ENCODE measurements at places on chromosomes 16 and 17.

DNA sequence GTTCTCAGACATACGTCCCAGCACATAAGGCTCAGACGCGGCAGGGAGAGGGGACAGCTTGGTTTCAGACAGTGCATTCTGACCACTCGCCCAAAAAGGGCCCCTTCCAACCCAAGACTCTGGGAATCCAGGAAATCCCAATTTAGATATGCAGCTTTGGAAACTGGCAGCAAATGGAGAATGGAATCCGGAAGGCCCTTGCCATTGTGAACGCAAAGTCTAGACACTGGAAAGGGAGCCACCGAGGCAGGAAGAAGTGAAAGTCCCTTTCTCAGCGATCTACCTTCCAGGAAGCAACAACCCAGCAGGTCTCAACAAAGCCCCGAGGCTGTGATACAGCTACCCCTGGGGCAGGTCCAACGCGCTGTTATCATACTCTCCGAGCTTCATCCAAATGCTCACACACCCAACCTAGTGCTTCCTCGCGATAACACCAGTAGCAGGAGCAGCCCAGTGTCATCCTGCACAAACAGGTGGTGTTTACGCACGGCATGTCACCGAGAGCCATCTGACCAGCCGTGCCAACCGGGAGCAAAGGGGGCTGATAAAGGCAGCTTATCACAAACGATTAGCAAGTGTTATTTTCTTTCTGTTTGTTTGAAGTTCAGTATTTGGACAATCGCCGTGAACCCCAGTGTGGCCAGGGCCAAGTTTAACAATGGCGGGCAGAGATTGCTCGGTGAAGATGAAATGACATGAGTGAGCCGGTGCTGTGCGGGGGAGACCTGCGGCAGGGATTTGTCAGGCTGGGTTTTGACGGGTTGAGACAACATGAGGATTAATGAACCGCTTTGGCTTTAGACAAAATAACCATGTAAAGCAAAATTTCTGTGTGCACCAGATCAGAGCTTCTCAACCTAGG is 240.6 kb downstream of the FOXL1 start:
- no peak for DNase-seq

DNA sequence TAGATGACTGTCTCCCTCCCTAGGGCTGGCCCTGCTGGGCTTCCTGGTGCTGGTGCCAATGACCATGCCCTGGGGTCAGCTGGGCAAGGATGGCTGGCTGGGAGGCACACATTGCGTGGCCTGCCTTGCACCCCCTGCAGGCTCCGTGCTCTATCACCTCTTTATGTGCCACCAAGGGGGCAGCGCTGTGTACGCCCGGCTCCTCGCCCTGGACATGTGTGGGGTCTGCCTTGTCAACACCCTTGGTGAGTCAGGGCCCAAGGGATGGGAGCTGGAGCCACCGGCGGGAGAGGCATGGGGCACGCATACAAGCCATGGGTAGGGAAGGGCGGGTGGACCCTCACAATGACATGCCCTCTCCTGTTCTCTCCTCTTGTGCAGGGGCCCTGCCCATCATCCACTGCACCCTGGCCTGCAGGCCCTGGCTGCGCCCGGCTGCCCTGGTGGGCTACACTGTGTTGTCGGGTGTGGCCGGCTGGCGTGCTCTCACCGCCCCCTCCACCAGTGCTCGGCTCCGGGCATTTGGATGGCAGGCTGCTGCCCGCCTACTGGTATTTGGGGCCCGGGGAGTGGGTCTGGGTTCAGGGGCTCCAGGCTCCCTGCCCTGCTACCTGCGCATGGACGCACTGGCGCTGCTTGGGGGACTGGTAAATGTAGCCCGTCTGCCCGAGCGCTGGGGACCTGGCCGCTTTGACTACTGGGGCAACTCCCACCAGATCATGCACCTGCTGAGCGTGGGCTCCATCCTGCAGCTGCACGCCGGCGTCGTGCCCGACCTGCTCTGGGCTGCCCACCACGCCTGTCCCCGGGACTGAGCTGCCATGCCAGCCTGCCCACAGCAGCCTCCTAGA is 2.2 kb downstream of the PAQR4 start:
- no peak for DNase-seq

GRCh38 chr16:65069766-65070165 is 52.1 kb downstream of the CDH11 start:
- DNase-seq, result no peak

DNA sequence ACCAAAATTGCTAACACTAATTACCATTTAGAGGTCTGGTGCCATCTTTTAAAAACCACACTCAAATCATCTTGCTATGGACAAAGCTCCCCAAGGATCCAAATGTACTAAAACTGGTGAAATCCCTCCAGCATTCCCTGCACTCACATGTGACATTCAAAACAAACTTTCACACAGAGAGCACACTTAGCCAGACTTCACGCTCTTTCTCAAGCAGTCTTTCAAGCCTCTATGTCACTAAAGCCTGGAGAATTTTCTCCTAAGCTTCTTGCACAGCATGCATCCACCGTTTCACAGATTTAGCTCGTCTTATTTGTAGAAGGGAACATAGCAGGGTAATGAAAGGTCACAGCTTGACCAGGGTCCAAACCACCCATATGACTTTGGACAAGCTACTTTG is 19.3 kb downstream of the CMTM3 start:
- no peak for DNase-seq

- no peak for DNase-seq
Measured at GRCh38 chr17:83096401-83097224, 17.2 kb downstream of the METRNL start.
